Stimulated activated CD8-positive, alpha-beta memory T cell treated with anti-CD3 and anti-CD28 coated beads, Interleukin-4, amount 100 ng/mL, for 1 hour (primary cell): ENCODE measurements at places on chromosomes 3 and 15.

DNA sequence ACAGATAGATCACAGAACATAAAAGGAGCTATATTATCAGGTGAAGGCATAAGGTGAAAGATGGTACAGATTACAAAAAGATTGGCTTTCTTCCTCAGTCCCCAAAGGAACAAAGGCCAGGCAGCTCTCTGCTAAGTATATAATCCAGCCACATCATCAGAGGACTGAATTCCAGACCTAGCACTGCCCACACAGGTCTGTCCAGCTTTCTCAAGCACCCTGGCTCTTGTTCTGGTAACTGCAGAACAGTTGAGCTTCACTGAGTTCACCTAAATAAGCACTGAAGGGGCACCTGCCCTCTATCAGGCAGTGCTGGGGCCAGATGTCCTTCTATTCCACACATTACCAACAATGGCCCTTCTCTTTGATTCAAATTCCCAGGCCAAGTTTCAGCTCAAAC lies 6.3 kb downstream of the DUOXA1 start:
- no peak for DNase-seq

- DNase-seq, result no peak
These were observed 49.5 kb upstream of the MBNL1 start for GRCh38 chr3:152219216-152219615.

GRCh38 chr15:43330780-43331087 lies 361 bp upstream of the LCMT2 start:
- no peak for DNase-seq

DNA sequence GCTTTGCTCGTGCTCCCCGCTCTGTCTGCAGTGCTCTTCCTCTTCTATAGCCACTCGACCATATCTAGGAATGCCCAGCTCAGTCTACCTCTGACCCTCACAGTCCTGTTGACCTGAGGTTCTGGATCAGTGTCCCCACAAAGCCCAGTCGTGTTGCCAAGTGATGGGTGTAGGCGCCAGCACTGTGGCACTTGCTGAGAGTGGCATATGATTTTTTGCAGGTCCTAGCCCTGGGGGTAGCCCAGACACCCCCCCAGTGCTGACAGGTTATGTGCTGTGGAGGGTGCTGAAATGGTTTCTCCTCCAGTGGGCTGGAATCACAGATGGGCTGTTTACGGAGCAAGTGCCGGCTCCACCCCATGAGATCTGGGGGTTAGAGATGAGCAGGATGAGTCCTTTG lies 32.5 kb downstream of the ACAD9 start:
- DNase-seq, result no peak

DNA sequence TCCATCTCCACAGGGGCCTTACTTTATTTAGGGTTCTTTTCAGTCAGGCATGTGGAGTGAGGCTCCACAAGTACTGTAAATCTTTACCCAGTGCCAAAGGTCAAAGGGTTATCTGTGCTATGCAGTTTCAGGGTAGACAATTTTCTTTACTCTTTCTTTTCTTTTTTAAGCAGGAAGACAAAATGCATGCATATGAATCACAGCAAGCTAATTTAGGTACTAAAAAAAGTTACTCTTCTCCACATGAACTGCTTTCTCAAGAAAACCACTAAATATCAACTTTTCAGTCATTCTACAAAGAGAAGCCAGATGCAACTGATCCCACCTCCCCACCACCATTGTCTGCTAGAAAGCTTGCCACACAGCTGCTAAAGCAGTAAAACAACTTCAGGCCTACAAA lies 73.3 kb upstream of the PYGO1 start:
- DNase-seq, result no peak

DNA sequence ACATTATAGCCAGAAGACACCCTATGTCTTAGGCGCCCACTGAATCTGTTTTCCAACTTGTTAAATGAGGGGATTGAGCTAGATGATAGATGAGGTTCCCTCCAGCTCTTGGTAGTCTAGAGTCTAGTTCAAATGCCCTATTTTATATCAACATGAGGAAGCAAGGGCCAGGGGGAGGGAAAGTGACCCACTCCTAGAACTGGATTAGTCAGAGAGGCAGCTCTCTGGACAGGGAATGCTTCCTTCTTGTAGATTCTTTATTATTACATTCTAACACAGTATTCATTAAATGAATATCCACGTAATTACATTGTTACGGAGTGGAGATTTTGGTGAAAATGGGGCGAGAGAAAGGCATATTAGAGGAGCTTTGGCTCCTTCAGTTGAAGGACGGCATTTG lies 89.5 kb downstream of the RAD18 start:
- no peak for DNase-seq

DNA sequence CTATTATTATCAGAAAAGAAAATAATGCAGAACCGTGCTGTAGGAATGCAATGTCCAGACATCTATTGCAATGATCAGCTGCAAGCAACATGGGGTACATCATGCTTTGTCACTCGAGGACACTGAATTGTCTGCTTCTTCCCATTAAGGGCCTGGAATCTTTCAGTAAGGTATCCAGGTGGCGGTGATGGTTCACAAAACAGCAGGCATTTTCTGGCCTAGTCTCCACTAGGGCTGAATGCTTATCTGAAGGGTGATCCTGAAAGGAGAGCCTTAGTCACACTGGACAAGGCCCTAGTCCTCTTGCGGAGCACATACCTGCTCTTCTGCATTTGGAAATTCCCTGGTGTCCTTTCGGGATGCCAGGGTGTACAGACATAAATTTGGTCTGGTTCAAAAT lies 21.2 kb downstream of the ITPR1 start:
- no peak for DNase-seq
